HuH-7.5 (cell line): ENCODE measurements at places on chromosomes 5 and 9.

GRCh38 chr9:5025416-5025815 is 40.3 kb downstream of the JAK2 start:
- no peak for DNase-seq

GRCh38 chr5:126139773-126140172 is 283.4 kb upstream of the GRAMD2B start:
- no peak for DNase-seq

DNA sequence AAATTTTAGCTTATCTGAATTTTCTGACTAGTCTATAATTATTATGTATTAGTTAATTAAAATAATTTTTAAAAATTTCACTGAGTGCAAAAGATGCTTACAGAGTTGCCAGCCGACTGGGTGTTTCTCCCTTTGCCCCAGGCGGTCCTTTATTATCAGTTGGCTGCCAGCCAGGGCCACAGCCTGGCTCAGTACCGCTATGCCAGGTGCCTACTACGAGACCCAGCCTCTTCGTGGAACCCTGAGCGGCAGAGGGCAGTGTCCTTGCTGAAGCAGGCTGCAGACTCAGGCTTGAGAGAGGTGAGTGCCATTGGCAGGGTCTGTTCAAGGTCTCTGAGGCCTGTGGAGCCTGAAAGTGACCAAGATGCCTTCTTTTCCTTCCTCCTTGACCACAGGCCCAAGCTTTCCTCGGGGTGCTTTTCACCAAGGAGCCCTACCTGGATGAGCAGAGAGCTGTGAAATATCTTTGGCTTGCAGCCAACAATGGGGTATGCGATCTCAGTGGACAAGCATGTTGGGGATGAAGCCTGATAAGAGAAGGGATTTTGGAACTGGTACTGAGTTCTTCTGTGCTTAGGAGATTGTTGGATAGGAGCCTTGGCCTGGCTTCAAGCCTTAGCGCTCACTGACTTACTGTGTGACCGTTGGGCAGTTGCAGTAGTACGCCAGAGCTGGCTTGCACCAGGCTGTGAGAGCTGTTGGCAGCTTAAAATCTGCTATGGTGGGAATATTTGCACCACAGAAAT is 10.6 kb downstream of the DELE1 start:
- no peak for DNase-seq

GRCh38 chr5:159419576-159419975 is 89.3 kb upstream of the IL12B start:
- no peak for DNase-seq

DNA sequence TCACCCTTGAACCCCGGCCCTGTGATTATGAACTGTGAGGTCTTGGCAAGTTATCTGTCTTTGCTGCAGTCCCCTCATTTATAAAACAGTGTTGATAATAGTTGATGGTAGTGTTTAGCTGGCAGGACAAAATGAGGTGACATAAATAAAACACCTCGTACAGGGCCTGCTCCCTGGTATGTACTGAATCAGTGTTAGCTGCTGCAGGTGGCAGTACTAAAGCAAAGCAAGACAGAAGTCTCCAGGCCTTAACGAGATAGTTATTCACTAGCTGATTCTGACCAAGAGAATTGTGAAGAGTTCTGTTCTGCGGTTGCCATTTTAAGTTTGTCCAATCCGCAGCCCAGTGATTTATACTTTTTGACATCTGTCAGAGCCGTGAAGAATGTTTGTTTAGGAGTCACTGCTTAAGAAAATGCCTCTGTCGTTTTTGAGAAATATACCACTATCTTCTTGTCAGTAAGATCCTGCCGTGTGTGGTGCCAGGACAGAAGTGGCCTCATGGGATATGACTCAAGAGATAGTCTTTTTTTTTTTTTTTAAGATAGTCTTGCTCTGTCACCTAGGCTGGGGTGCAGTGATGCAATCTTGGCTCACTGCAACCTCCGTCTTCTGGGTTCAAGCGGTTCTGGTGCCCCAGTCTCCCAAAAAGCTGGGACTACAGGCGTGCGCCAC is 75.9 kb downstream of the KDM4C start:
- no peak for DNase-seq

DNA sequence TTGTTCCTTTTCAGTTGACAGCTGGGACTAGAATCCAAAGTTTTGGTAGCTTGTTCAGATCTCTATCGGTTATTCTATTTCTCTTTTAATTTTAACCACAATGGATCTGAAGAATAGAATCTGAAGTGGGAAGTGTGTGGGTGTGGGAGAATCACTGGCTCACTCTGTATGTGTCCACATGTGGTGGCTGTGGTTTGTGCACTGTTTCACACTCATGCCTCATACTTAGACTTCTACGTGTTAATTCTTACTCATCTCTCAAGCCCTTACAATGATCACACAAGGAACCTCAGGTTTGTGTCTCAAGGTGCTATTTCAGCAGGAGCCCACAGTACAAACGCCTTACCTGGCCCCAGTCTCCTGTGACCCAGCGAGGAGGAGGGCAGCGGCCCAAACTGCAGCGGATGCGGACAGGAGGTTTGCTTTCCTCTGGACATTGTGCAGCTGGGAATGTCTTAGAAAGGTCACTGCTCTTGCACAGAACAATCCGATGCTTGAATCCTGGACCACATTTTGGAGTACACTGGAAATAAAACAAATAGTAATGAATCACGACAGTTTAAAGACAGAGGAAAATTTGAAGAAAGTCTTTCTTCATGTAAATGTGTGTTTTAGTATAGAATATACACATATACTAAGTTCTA is 309.1 kb downstream of the ADAMTS6 start:
- DNase-seq, result no peak

DNA sequence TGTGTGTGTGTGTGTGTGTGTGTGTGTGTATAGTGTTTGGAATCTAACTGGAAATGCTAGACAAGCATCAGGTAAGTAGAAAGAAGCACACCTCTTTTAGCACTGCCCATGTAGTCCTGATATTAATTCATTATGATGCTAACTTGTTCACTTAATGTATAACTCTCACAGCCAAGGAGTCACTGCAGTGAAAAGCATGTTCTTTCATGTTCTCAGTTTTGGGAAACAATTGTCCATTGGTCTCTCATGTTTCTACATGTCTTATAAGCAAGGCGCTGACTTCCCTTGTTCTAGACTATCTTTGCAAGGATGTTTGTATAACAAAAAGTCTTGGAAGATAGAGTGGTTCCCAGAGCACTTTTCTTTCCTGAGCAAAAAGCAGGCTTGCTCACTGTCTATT is 148.8 kb upstream of the TNPO1 start:
- DNase-seq, result no peak

DNA sequence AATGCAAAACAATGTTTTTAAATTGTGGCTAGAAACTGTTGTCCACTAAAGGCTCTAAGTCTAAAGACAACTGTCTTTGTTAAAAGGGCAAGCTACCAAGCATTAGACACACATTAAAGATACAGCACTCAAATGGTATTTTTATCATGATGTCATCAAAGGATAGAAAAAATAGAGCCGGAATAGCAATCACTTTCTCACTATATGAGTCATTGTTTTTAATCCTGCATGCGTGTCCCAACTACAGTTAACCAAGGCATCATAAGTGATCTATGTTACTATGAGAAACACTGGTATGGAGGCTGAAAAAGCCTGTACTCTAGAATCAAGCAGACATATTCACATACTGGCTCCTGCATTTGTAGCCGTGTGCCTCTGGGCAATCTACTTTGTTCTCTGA is 1.9 kb upstream of the PJA2 start:
- no peak for DNase-seq

DNA sequence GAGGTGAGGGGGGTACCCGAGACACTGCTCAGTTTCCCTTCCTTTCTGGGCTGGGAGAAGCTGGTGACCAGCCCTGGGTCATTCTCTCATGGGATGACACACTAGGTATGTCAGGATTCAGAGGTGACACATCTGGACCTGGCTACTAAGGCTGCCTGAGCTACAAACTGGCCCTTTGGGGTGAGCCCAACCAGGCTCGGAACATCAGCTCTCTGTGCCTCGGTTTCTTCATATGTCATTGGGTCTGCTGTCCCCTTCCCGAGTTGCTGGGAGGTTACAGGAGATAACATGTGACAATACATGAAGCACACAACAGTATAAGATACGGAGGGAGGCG is 11.8 kb downstream of the CARD19 start:
- DNase-seq, result no peak

- no peak for DNase-seq
These were observed 154.2 kb downstream of the DOCK2 start for GRCh38 chr5:169791251-169791650.

DNA sequence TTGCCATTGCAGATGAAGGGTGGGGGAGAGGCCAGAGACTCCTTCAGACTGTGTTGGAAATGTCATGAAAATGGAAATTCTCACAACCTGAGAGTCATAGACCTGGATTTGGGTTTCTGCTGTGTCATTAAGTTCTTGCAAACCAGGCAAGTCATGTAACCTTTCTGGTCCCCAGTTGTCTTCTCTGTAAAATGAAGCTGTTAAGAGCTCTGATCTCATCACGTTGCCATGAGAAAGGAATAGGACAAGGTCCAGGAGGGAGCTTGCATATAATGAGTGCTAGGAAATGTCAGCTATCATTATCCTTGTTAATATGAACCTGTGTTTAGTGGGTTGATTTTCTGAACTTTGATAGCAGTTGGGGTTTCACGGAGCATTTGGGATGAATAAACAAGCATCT is 59.1 kb downstream of the FGF1 start:
- no peak for DNase-seq

GRCh38 chr9:134838651-134839454 is 41.8 kb upstream of the FCN2 start:
- no peak for DNase-seq

GRCh38 chr5:151296478-151296830 is 7.1 kb downstream of the SLC36A3 start:
- no peak for DNase-seq

DNA sequence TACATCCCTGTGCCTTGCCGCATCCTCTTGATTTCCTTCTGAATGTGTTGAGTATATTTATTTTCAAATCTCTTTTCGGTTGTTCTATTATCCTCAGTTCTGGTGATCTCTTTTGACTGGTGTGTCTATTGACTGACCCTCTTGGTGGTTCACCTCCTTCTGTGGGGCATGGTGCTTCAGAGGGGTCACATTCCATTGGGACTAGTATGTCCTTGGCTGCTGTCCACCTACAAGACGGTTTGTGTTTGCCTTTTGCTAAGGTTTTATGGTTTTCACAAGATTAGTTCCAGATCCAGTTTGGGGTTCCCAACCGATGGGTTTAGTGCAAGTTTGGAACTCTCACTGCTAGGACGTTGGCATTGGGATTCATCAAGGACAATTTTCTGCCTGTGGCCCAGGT is 66.6 kb downstream of the PHF2 start:
- DNase-seq, result no peak

DNA sequence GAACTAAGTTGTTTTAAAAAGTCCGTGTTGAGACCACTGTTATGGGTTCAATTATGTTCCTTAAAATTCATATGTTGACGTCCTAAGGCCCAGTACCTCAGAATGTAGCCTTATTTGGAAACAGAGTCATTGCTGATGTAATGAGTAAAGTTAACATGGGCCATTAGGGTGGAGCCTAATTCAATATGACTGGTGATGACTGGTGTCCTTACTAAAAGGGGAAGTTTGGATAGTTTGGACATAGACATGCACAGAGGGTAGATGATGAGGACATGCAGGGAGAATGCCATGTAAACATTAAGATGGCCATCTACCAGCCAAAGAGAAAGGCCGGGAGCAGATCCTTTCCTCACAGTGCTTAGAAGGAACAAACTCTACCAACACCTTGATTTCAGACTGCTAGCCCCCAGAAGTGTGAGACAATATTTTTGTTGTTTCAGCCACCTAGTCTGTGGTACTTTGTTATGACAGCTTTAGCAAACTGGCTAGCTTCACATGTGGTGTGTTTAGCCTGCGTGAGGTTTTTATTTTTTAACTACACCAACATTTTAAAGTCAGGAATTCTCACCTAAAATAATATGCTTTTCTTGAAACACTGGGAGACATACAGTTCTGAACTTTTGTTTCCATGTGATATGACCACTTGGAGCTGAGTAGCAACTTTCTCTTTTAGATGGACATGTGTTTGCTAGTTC is 135.3 kb downstream of the YIPF5 start:
- no peak for DNase-seq

DNA sequence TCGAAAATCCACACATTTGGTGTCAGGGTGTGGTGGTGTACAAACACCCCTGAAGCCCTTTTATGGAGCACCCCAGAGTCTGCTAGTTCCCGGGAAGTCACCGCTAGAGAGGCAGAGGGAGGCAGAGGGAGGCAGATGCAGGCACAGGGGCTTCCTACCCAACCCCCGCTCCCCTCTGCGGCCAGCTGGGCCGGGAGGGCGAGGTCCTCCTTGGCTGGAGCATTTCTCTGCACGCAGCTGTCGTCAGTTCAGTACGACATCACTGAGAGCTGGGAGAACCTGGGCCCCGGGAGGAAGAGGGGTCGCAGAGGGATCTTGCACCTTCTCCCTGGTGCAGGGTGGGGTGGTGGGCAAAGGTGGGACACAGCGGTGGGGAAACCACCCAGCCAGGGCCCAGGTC is 15.8 kb upstream of the UBAC1 start:
- no peak for DNase-seq

- no peak for DNase-seq
These were observed 38.3 kb upstream of the FBXW11 start for GRCh38 chr5:172044631-172045314.

GRCh38 chr5:31119938-31120641 is 73.4 kb upstream of the CDH6 start:
- DNase-seq, result no peak

GRCh38 chr9:113042884-113043657 is 13.5 kb downstream of the ZFP37 start:
- DNase-seq, result no peak

DNA sequence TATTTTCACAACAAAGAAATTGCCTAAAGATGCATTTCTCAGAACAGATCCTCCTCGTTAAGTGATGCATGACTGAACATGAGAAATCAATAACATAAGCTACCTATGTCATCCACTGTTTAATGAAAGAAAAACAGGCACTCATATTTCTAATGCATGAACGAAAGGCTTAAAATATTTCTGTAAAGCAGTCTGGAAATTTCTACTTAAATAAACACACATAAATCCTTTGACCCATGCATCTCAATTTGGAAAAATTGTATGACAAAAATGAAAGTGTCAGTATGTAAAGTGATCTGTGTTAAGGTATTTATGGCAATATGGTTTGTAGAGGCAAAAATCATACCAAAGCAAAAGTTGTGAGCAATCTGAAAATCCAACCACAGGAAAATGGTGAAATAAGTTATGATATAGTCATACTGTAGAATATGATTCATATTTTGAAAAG is 399.2 kb upstream of the GRAMD2B start:
- no peak for DNase-seq

DNA sequence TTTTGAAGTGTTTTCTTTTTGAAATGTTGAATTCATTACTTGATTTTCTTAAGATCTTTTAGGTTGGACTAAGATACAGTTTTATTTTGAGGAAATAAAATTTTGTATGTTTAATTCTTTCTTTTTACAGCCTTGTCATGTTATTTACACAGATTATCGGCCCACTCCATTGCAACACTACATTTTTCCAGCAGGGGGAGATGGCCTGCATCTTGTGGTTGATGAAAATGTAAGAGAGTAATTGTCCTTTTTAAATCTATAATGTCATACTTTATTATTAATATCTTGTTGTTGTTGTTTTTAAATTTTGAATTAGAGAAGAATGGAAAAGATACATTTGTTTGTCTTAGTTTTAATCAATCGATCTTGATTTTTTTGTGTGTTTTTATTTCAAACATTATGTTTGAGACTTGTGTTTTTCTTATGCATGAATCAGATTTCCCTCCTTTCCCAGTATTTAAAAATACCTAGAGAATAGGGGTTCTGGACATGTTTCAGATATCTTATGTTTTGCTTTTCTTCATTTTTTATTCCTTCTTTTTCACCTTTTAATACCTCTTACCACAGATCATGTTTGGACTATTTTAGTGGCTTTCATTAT is 36.7 kb downstream of the MTREX start:
- DNase-seq, result no peak
